ENCODE measurements at places on chromosomes 3 and 15. TPM values are rescaled to one million over a fixed set of nuclear protein-coding genes. Genes with fewer than 3 reads are reported as not detected.

- peak; percentile 48 for DNase-seq
These were observed 3.7 kb upstream of the GRM2 start for GRCh38 chr3:51703068-51703760.

PPARG gene
- total RNA-seq, result not detected

GRCh38 chr3:114698146-114699105 is 404.6 kb downstream of the TIGIT start:
- DNase-seq, result no peak

GRCh38 chr15:40695469-40695890 is 506 bp downstream of the RAD51 start:
- no peak for DNase-seq

GRCh38 chr3:99929745-99930139 is 112.1 kb downstream of the CMSS1 start:
- no peak for DNase-seq

- no peak for DNase-seq
These were observed 173.8 kb downstream of the ADAMTS17 start for GRCh38 chr15:100167884-100168375.

GMNC gene
- total RNA-seq, result not detected

- DNase-seq, result no peak
These were observed 29.4 kb upstream of the HEG1 start for GRCh38 chr3:125085166-125085565.

DNA sequence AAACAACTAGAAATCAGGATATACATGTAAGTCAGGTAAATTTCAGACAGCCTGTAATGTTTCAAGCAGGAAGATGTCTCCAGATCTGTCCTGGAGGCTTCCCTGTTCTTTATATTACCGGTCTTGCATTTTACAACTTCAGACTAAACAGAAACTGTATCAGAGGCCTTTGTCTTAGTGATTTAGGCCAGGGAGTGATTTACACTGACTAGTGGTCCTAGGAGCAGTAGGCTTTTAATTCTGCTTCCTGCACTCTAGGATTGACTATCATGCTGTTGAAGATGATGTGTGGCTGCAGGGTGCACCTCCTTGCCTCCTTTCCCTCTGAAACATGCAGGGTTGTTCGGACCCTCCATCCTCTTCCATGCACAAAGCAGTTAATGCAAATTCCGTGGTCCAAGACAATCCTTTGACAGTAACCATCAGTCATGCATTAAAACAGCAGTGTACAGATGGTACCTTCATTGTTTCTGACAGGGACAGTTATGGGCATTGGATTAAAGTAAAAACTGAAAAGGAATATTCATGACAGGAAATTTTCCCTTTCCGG is 27.6 kb downstream of the CHRNA7 start:
- no peak for DNase-seq

DNA sequence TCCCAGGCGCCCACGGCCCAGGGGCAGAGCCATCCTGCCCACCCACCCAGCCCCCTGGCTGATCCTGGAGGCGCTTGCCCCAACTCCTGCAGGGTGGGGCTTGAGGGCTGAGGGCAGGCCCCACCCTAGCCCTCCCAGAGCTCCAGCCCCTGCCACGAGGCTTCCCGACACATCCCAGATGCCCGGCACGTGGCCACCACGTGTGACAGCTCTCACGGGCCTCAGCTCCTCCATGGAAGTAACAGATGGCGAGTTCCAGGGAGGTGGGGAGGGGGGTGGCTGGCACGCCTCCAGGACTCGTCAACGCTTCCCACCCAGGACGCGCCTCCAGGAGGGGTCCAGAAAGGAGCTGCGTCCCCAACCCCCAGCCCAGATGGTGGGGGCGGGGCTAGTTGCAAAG is 29.1 kb downstream of the PLXND1 start:
- no peak for DNase-seq

CCR5 gene
- not detected for total RNA-seq

RSL24D1 gene
- total RNA-seq, result 78.6 TPM

- no peak for DNase-seq
These were observed 19.7 kb downstream of the ARL8B start for GRCh38 chr3:5141760-5142159.

MAP6D1 gene
- total RNA-seq, result 4.9 TPM

GRCh38 chr3:111837112-111837511 is 22.0 kb upstream of the PHLDB2 start:
- no peak for DNase-seq

DNA sequence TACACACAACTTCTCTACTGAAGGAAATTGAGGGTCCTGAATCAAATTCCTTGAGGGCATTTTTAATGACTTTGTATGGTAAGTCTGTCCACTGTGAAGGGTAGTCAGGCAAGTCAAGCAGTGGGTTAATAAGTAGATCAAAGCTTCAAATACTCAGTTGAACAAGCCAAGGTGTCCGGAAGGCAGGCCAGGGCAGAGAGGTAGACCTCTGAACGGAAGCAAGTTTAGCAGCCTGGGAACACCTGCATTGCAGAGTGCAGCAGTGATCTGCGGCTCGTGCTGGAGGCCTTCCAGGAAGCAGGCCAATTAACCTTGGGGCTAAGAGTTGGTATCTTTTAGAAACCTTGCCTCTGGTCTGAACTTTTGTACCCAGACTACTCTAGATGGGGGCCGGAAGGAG is 143.8 kb downstream of the LRTM1 start:
- no peak for DNase-seq

GRCh38 chr15:76058714-76059319 is 968 bp upstream of the TMEM266 start:
- peak; percentile 8 for DNase-seq

- no peak for DNase-seq
These were observed 326.0 kb upstream of the SGO1 start for GRCh38 chr3:20511863-20512505.

DNA sequence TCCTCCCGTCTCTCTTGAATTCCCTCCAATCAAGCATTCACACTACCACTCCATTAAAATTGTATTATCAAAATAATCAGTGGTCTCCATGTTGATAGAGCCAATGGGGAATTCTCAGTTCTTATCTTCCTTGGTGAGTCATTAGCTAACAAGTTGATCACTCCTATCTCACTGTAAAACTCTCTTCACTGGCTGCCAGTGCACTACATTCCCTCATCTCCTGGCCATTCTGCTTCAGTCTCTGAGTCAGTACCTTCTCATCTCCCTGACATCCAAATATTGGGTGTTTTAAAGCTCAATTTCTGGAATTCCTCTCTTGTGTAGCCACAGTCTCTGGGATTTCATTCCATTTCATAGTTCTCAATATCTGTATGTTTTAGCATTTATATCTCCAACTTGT is 175.2 kb downstream of the ALDH1A2 start:
- no peak for DNase-seq

DNA sequence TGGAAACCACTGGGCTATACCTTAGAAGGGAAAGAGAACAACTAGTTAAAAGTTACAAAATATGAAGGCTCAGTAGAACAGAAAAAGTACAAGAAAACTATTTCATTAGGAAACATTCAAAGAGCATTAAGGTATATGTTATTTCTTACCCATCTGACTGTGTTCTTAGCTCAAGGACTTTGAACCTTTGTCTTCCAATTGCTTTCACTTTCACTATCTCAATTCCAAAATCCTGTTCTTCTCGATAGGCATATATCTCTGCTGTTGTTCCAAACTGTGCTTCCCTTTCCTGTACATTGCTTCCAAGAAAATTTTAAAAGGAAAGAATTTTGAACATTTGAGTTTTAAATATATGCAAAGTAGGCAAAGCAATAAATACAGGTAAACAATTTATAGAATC is 6.9 kb downstream of the CRBN start:
- no peak for DNase-seq

DNA sequence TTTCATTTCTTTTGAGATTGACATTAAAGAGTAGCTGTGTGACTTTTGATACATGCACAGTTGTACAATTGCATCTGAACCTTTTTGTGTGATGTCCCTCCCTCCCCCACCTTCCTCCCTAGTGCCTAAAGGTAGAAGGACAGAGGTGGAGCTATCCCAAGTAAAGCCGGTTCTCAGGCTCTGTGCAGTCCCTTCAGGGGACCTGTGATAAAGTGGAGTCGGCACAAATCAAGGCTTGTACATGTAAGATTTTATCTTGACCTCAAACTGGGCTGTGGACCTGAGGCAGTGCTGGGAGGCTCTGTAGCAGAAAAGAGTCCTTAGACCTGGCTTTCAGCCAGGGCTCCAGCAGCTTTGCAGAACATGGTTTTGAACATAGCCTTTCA is 55.5 kb upstream of the CMTM7 start:
- DNase-seq, result no peak

ROPN1 gene
- total RNA-seq, result not detected

KLHL6 gene
- total RNA-seq, result 0.11 TPM

ARL14 gene
- total RNA-seq, result not detected

SPSB4 gene
- 35.1 TPM for total RNA-seq

DNA sequence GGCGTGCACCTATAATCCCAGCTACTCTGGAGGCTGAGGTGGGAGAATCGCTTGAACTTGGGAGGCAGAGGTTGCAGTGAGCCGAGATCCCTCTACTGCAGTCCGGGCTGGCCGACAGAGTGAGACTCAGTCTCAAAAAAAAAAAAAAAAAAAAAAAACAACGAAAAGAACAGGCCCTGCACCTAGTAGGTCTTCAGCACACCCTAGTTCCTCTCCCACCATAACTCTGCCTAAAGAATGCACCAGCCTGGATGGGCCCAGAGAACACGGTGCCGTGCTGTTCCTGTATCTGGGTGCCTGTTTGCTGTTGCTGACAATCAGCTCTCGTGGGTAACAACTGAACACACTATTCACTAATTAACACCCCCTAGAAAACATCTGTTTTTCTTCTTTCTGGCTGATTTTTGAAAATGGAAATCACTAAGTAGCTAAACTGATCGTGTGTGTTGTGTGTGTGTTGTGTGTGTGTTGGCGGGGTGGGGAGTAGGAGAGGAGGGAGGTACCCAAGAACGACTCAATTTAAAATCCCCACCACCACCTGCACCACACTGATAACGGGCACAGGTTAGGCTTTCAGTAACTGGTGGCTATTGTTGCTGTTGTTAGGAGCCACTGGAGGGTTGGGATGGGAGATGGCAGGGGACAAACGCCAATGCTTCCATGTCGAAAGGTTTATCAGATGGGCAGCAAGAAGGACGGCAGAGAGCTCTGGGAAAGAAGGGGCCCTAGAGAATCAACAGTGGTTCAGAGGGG is 40.6 kb upstream of the MEX3B start:
- no peak for DNase-seq

DNA sequence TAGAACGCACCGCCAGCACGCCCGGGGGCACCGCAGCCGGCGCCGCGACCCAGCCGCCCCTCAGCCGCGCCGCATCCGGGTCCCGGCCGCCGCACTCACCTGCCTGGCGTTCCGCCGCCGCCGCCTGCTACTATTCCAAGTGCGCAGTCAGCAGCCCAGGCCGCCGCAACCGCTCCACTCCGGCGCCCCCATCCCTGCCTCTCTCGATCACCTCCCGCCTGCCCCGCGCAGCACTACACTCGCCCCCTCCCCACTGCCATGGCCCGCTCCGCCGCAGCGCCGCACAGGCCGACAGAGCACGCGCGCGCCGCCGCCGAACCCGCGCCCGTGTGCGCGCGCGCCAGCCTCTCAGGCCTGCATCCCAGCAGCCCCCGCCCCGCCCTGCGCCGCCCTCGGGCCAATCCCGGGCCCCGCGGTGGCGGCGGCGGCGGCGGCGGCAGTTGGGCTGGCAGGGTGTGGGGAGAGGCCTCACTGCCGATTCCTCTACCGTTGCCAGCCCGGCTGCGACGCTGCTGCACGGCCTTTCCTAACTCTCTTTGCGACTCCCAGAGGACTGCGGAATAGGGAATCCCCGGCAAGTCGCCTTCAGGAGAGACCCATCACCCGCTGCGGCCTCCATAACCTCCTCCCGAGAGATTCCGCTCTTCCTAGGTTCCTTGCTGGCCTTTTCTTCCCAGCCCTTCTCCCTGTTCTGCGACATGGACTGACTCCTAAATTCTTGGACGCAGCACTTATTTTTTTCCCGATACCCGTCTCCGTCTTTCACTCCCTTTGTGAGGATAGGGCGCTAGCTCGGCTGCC is at the start of gene PIK3CB:
Gene PIK3CB, minus strand, starts transcription at position 333 of the 801 bp plus-strand sequence. CDS start 75,585 bp downstream, outside the sequence.
- DNase-seq, result peak; percentile 80

CD80 gene
- not detected for total RNA-seq

DNA sequence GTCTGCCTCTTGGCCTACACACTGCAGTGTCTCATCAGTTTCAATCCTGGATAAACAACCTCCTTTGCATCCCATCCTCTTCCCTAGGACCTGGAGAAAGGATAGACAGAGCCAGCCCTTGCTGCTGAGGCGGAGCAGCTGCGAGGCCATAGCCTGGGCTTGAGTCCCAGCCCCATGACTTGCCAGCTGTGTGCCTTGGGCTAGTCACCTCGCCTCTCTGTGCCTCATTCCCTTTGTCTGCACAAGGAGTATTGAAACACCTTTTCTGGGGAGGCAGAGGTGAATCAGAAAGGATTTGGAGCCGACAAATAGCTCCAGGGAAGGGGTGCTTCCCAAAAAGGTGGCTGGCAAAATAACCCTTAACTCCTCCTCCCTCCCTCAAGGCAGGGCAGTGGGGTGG is 65.0 kb upstream of the SLC6A1 start:
- no peak for DNase-seq

- no peak for DNase-seq
These were observed 57.3 kb downstream of the ROBO2 start for GRCh38 chr3:77096966-77097890.

- DNase-seq, result no peak
These were observed 15.0 kb upstream of the UTS2B start for GRCh38 chr3:191345334-191345733.

DNA sequence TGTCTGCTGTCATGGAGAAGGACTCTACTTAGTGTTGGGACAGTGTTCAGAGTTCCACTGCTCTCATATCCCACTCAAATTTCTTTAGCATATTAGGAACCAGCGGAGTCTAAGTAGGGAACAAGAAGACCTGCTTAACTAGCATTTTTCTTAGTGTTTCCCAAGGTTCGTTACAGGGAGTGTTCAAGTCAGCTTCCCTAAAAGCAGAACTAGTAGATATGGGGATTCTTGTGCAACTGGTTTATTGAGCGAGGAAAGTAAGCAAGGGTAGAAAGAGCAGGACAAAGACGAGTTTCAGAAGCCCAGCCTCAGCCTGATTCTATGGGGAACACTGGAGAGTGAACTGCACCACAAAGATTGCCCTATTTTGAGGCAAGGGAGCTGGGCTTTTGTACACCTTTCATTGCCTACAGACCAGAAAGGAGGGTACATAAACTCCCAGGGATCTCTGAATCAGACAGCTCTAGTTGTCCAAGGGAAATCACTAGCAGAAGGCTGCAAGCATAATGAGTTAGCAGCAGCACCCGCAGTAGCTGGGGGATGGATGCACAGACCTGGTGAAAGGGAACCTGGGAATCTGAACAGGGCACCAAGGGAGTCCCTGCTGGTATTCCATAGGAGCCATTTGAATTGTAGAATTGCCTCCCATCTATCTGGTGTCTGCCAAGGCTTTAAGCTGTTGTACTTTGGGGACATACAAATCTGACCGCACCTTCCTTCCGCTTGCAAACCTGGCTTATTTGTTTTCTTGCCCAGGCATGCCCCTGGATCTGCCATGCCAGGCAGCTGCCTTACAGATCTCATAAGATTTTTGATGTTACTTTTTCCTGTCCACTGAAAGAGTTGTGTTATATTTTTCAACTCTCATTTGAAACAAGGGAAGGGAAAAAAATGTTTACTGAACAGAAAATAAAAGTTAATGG is 15.1 kb downstream of the CMTM7 start:
- no peak for DNase-seq
